ENCODE measurements at places on chromosomes 16 and 17.

DNA sequence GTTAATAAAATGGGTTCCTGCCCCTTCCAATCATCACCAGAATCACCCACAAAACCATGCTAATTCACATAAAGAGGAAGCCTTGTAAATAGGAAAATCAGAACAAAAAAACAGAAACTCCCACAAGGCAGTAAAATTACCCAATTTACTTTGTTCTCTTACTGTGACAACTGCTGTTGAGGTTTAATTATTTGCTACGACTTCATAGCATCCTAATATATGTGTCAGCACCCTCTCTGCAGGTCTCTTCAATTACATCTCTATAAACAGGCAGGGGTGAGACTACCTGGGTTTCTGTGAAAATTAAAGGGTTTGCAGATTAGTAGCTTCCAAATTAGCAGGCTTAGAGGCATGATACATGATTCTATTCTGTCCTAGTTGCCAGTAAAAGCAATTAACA, 2.7 kb downstream of the WDR59 start:
- no peak for DNase-seq

DNA sequence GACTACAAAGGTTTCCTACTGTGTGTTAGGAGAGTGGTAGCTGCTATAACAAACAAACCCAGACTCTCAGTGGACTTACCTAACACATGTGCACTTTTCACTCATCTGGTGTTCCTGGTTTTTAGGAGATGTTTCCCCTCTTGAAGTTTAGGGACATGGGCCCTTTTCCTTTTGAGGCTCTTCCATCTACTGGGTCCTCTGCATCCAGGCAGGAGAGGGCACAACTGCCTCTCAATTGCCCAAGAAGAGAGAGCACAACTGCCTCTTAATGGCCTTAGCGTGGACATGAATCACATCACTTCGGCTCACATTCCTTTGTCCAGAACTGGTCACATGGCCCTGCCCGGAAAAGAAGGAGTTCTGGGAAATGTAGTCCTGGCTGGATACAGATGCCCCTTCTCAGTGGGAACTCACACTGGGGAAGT, 9.8 kb upstream of the TNRC6C start:
- DNase-seq = no peak

DNA sequence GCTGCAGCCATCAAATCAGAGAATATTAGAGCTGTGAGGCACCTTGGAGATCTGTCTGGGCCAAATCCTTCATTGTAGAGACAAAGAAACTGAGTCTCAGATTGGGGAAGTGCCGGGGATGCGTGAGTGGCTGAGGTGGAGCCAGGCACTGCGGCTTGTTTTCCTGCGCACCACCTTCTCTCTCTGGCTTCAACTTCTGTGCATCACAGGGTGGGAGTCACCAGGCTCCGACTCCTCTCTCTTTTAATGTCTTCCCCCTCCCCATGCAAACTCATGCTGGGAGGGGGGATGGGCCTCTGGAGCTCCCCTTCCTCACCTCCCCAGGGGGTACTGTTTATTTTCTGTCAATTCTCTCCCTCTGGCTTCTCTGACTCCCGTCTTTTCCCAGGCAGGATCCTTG, 8.7 kb upstream of the ETV4 start:
- no peak for DNase-seq

GRCh38 chr17:76274112-76274956, 9.2 kb downstream of the UBALD2 start:
- DNase-seq = no peak

- no peak for DNase-seq
Measured at GRCh38 chr16:47046726-47047523, 73.5 kb upstream of the DNAJA2 start.

GRCh38 chr16:68902969-68903345, 59.6 kb downstream of the TANGO6 start:
- no peak for DNase-seq

DNA sequence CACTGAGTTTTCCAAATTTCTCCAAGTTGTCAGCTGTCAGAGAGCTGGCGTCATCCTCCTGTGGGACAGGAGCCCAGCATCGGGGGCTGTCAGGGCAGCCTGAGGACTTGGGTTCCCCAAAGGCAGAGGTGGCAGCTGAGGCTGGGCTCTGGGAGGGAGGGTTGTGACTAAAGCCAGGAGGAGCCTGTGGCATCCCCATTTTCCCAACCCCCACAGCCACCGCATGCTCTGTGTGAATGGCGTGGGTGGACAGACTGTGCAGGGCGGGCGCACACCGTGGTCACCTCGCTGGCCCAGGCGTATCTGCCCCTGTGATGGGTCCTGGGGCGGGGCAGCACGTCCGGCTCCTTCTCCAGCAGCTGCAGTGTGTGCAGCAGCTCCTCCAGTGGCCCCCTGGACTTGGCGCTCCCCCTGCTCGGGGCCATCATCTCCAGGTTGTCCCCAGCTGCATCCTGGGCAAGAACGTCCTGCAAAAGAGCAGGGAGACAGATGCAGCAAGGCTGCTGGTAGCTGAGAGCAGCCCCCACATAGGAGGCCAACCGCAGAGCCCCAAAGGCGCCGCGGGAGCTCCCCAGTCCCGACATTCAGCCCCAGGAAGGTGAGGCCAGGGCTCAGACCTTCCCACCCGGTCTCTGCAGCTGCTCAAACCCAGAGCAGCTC, 24.8 kb downstream of the CEP131 start:
- DNase-seq = no peak

GRCh38 chr17:81378941-81379511, 16.2 kb upstream of the BAHCC1 start:
- no peak for DNase-seq

DNA sequence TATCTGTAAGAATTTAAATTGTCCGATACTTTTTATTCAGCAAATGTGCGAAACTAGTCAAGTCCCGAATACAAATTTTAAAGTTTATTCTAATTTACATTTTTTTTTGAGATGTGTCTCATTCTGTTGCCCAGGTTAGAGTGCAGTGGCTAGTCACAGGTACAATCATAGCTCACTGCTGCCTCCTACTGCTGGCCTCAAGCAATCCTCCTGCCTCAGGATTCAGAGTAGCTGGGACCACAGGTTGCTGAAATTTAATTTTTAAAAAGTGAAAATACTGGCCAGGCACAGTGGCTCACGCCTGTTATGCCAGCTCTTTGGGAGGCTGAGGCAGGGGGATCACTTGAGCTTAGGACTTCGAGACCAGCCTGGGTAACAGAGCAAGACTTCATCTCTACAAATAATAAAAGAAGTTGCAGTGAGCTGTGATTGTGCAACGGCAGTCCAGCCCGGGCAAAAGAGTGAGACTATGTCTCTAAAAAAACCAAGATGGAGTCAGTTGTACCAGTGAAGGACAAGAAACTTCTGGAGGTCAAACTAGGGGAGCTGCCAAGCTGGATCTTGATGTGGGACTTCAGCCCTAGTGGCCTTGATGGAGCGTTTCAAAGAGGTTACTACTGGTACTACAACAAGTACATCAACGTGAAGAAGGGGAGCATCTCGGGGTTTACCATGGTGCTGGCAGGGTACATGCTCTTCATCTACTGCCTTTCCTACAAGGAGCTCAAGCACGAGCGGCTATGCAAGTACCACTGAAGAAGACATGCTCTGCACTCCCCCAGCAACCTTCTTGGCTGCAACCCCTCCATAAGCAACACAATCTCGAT, 5.6 kb downstream of the POLG2 start:
- no peak for DNase-seq

DNA sequence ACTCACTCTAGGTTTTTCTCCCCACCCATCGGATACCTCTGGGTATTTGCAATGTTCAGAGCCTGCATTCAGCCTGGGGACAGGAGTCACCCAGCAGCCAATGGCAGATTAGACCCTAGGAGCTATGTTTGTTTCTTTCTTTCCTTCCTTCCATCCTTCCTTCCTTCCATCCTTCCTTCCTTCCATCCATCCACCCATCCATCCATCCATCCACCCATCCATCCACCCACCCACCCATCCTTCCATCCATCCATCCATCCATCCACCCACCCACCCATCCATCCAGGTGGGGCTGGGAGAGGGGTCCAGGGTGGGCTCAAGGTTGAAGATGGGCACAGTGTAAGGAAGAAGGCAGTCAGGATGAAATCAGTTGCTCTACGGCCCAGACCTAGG, 39.9 kb downstream of the TIMM22 start:
- DNase-seq = no peak

DNA sequence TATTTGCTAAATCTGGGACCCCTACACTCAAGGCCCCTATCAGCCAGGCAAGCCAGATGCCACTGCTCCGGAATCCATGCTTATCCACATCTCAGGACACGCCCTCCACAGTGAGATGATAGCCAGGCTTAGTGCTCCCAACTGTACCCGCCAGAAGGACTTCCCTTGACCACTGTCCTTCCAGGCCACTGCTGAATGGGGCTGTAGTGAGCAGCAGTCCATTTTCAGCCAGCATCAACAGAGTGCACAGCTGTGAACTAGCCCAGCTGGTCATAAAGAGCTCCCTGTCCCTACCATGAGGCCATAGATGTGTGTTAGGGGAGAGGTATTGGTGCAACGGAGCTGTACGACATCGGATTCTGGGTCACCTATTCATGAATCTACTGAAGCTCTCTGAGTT, 13.0 kb upstream of the MED9 start:
- no peak for DNase-seq

- no peak for DNase-seq
Measured at GRCh38 chr17:17372856-17373520, 69.8 kb downstream of the NT5M start.

DNA sequence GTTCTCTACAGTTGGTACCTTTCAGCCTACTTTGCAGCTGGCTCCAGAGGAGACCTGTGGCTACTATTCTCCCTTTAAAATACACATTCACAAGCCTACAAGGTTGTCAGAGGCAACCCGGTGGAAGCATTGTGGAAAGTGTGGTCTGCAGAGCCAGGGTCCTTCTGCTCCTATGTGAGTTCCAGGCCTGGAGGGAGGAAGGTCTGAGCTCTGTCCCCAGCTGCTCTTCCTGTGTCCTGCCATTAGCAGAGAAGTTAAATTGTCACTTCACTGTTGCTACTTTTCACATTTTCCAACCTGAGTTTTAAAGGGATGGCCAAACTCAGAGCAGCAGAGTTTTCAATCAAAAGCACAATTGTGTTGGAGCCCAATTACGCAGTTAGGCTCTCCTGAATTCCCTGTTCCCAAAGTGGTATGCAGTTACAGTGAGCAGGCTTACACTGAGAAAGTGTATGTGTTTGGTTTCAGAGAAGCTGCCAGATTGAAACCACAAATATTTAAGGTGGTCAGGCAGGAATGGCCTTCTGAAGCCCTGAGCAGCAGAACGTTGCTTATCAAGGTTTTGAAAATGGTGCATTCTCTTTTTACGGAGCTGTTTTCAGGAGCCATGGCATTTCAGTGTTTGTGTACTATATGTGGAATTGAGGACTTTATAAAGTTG, 25.0 kb downstream of the MAP3K3 start:
- no peak for DNase-seq

DNA sequence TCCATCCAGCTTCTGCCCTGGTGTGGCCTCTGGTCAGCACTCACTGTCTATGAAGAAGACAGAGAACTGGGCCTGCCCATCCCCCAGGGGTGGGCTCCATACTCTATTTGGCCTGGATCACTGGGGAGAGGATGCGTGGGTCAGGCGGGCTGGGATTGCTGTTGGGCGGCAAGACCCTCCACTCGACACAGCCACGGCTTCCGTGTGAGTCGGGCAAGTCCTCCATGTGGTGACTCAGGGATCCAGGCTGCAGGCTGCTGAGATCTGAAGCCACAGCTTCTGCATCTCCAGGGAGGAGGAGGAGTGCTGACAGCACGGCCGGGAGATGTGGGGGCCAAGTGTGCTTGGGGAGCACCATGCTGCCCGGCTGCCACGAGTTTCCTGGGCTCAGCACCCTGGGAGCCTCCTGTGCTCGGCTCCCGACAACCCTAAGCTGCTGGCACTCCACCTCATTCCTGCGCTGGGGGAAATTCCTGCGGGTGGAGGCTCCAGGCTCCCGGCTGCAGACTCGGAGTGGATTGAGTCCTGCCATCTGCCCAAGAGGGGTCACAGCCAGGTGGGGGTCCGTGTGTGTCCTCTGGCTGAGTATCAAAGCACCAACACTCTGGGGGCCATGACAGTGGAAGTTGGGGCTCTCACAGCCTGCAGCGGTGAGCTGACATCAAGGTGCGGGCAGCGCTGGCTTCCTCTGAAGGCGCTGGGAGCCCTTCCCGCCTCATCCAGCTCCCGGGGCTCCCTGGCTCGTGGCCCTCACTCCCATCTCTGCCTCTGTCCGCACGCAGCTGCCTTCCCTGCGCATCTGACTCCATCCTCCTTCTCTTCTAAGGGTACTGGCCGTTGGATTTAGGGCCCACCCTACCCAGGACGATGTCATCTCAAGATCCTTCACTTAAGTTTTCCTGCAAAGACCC, 24.4 kb upstream of the CBFA2T3 start:
- DNase-seq = no peak

GRCh38 chr17:44956998-44957981, 9.7 kb upstream of the KIF18B start:
- DNase-seq = no peak

DNA sequence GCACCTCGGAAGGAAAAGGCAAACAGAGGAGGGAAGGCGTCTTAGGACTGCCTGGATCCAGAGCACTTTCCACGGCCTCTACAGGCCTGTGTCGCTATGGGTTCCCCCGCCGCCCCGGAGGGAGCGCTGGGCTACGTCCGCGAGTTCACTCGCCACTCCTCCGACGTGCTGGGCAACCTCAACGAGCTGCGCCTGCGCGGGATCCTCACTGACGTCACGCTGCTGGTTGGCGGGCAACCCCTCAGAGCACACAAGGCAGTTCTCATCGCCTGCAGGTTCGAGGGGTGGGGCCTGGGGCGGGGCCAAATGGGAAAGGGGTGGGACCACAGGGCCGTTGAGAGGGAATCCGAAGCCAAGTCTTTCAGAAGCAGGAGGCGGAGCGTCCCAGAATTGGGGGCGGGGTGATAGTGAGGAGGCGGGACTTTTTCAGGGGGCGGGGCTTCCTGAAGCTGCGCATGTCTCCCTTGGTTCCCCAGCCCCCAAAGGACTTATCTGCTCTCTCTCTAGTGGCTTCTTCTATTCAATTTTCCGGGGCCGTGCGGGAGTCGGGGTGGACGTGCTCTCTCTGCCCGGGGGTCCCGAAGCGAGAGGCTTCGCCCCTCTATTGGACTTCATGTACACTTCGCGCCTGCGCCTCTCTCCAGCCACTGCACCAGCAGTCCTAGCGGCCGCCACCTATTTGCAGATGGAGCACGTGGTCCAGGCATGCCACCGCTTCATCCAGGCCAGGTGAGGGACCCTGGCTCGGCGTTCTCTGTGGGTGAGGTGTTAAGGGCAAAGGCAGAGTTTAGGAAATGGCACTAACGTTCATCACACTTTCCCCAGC, 939 bp downstream of the BCL6B start:
- peak; percentile 97 for DNase-seq

GRCh38 chr16:27387724-27388123, 14.2 kb upstream of the IL21R start:
- DNase-seq = no peak

DNA sequence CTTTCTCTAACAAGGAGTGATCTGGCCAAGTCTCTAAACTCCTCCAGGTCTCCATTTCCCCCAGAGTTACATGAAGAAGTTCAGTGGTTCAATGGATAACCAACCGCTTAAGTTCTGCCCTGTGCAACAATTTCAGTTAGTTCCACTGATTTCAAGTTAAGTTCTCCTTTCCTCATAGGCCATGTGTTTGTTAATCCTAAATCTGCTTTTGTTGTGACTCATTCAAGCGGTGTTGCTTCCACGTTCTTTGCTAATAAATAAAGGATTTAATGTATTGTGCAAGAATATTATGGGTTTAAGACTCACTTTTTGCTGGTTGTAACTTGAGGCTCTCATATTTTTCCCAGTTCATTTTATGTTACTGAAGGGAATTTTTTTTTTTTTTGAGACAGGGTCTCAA, 36.3 kb downstream of the GNA13 start:
- no peak for DNase-seq
